Activated CD4-positive, alpha-beta T cell treated with anti-CD3 and anti-CD28 coated beads, Interleukin-2, amount 10 ng/mL, durations not matched to agents 24 days and 14 days (primary cell): ENCODE measurements at places on chromosomes 2 and 18. TPM values are rescaled to one million over a fixed set of nuclear protein-coding genes. Genes with fewer than 3 reads are reported as not detected.
A peak's percentile ranks its signal among the peaks of the same experiment; 100 is the strongest.

- H3K27me3 ChIP-seq: no peaks in the 10 kb centered on the region
- no peak overlapping the region for H3K4me3 ChIP-seq
- H3K27ac ChIP-seq: no peak overlapping the region
- no peaks in the 10 kb centered on the region for H3K36me3 ChIP-seq
- no peak for DNase-seq
Observed at GRCh38 chr18:48781163-48781987, 169.4 kb downstream of the SMAD7 start.

KCNF1 gene
- total RNA-seq: not detected in 2 replicates

DNA sequence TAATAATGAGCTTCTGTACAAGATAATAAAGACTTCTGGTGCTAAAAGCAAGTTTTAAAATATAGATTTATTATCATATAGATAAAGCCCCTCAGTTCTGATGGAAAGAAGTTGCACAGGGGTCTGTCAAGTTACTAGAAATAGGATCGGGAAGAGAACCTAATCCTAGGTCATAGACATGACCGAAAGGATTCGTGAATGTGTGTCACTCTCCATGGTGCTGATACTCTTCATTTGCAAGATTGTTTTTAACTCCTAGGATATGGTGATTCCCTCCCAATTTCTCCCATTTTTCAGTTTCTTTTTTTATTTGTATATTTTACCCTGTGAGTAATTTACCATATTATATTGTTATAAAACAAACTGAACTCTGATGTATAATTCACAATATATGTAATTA lies 58.9 kb upstream of the CTNNA2 start:
- H3K27ac ChIP-seq: no peak overlapping the region
- DNase-seq: no peak
- no peaks in the 10 kb centered on the region for H3K36me3 ChIP-seq
- H3K4me1 ChIP-seq: no peaks in the 10 kb centered on the region
- no peaks in the 10 kb centered on the region for H3K27me3 ChIP-seq
- no peak overlapping the region for H3K4me3 ChIP-seq

DNA sequence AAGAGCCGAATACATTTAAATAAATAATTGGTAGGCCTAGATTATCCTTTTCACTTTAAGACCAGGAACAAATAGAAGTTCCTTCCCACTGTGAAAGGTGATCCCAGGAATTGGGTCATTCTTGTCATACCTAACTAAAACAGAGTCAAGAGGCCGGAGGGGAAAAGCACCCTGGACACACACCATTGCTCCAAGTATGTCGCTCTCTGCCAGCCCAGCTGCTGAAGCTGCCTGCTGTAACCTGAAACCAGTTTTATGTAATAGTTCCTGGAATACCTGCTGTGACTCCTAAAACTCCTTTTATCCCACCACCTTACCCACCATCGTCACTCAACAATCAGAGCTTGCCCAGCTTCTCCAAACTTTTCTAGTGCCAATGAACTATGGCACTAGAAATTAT lies 217.1 kb downstream of the PTPRM start:
- H3K4me1 ChIP-seq: no peaks in the 10 kb centered on the region
- H3K36me3 ChIP-seq: no peaks in the 10 kb centered on the region
- no peak overlapping the region for H3K27ac ChIP-seq

- H3K27ac ChIP-seq: no peak overlapping the region
- peaks cover 20% of the 10 kb centered on the region for H3K27me3 ChIP-seq
- DNase-seq: no peak
- H3K36me3 ChIP-seq: no peaks in the 10 kb centered on the region
- H3K4me3 ChIP-seq: no peak overlapping the region
Observed at GRCh38 chr2:37489041-37489456, 144.6 kb downstream of the QPCT start.

DNA sequence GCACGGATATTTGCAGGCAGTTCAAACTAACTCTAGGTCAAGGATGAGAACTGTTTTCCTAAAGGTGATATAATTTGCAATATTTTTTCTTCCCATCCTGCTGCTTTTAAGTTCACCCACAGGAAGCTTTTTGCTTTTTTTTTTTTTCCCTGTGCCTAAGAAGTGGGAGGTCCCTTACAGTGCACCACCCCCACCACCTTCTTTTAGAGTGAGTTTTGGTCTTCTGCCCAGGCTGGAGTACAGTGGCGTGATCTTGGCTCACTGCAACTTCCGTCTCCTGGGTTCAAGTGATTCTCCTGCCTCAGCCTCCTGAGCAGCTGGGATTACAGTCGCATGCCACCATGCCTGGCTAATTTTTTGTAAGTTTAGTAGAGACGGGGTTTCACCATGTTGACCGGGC lies 82.5 kb downstream of the KCNS3 start:
- no peaks in the 10 kb centered on the region for H3K4me1 ChIP-seq
- H3K4me3 ChIP-seq: no peak overlapping the region
- no peaks in the 10 kb centered on the region for H3K36me3 ChIP-seq
- DNase-seq: no peak

DNA sequence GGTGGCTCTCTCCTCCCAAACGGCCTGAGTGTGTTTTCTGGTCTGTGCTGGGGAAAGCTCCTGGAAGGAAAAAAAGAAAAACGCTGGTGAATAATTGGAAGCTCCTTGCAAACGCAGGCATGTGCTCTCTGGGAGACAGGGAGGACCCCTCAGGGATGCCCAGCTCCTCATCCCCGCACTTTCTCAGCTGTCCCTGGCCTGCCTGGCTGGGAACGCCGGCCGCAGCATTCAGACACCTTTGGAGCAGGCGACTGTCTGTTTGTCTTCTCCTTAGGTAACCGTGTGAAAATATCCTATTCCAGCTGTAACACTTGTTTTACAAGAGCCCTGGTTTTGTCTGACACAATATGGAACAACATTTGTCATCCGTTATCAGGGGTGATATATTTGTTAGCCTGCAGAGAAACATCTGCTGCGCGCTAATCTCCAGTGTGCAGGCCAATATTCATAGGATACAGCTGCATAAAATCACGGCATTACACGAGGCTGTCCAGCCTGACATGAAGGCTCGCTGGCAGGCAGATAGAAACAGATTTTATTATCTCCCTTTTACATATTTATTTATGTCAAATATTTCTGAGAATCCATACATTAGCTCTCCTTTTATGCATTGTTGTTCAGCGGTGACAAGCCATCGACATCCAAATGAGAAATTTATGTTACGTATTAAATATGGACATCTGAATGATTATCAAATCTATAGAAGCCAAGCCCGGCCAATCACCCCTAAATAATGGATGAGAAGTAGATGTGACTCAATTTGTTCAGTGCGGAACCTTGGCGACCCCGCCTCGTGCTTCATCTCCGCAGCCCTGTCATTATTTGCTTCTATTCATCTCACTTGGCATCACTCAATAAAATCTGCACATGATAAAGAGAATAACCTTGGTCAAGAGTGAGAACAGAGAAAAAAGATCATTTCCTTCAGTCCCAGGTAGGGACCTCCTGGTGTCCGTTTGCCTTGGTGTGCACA lies 675.1 kb upstream of the SALL3 start:
- no peaks in the 10 kb centered on the region for H3K4me1 ChIP-seq
- DNase-seq: no peak
- no peak overlapping the region for H3K27ac ChIP-seq
- H3K4me3 ChIP-seq: no peak overlapping the region

DNA sequence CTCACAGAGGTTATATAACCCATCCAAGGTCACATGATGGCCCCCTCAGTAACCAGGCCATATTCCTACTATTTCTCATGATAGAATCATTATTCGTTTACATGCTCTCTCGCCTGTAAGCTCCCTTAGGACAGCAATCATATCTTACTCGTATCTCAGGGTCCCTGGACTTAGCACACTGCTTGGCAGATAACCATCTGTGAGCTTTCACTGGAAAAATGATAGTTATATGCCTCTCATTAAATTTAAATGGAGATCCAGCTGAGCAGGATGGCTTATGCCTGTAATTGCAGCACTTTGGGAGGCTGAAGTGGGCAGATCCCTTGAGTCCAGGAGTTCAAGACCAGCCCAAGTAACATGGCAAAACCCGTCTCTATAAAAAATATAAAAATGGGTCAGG lies 21.9 kb downstream of the KIF3C start:
- H3K4me3 ChIP-seq: no peak overlapping the region
- no peaks in the 10 kb centered on the region for H3K27me3 ChIP-seq
- no peaks in the 10 kb centered on the region for H3K36me3 ChIP-seq
- no peak overlapping the region for H3K27ac ChIP-seq

DNA sequence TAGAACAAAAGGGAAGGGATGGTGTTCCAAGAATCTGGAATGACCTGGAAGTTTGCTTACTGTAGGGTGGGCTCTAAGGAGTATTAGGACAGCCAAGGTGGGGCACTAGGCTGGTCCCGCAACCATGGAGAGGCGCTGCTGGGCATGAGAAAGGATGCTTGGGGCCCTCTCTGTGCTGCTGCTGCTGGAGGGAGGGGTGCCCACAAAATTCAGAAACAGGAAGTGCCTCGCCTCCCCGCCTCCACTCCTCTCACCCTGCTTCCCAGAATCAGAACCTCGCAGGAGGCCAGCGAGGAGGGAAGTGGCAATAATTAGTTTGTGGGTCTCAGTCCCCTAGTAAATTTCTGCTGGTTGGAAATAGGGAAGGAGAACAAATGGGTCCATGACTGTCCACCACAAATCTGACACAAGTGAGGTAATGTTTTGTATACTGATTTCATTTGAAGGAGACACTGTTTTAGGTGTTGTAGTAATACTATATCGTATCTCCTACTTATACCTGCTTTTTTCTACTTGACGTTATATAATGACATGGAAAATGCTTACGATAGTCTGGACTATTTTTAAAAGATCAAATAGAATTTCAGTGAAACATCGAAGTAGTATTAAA lies 7.9 kb upstream of the PDCL3 start:
- no peaks in the 10 kb centered on the region for H3K27me3 ChIP-seq
- peak overlapping the region; percentile 74 for H3K4me3 ChIP-seq
- H3K36me3 ChIP-seq: no peaks in the 10 kb centered on the region
- H3K4me1 ChIP-seq: peaks cover 20% of the 10 kb centered on the region
- peak; percentile 83 for DNase-seq

DNA sequence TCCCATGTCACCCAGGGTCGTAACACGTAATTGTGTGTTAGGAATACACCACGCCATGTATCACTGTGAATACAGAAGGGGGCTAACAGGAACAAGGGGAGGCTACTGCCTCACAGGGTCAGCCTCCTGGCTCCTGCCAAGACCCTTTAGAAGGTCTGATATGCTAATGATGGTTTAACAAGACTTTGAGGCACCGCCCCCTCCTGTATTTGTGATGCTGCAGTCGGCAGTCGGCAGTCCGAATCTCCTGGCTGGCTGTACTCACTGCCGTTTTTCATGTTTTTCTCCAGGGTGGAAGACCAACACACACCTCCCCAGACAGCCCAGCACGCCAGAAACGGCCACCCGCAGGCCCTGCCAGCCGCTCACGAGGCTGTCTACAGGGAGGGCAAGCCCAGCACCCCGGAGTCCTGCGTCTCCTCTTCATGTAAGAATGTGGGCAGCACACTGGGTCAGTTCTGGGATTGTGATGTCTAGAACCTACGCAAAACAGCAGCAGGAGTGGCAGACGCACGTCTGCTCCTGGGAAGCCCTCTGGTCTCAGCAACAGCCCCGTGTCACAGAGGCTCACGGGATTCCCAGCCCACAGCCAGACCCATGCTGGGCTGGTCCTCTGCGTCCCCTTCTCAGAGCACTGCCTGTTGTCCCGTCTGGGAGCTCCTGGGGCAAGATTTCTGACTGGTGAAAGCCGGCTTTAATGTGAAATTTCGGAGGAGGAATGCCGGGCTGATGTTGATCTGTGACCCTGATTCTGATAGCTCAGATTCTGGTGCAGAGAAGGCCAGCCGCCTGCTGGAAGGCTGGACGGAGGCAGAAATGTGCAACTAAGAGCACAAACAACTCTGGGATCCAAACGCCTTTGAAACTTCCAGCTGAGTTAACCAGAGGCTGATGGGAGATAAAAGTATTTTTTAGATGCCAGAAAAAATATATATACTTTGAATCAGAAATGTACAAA lies 39.7 kb upstream of the B3GNT7 start:
- no peak overlapping the region for H3K27ac ChIP-seq
- no peaks in the 10 kb centered on the region for H3K36me3 ChIP-seq

GRCh38 chr18:61333746-61334490 lies 688 bp downstream of the CDH20 start:
- H3K27me3 ChIP-seq: peaks cover 30% of the 10 kb centered on the region
- no peaks in the 10 kb centered on the region for H3K4me1 ChIP-seq
- no peaks in the 10 kb centered on the region for H3K36me3 ChIP-seq
- H3K4me3 ChIP-seq: no peak overlapping the region
- DNase-seq: no peak

LINC00305 gene
- total RNA-seq: not detected in 2 replicates

GRCh38 chr2:224162122-224162521 lies 123.0 kb upstream of the SERPINE2 start:
- H3K27ac ChIP-seq: no peak overlapping the region
- no peak overlapping the region for H3K4me3 ChIP-seq
- peaks cover 4% of the 10 kb centered on the region for H3K27me3 ChIP-seq
- DNase-seq: no peak
- peaks cover 5% of the 10 kb centered on the region for H3K4me1 ChIP-seq
- H3K36me3 ChIP-seq: no peaks in the 10 kb centered on the region

DNA sequence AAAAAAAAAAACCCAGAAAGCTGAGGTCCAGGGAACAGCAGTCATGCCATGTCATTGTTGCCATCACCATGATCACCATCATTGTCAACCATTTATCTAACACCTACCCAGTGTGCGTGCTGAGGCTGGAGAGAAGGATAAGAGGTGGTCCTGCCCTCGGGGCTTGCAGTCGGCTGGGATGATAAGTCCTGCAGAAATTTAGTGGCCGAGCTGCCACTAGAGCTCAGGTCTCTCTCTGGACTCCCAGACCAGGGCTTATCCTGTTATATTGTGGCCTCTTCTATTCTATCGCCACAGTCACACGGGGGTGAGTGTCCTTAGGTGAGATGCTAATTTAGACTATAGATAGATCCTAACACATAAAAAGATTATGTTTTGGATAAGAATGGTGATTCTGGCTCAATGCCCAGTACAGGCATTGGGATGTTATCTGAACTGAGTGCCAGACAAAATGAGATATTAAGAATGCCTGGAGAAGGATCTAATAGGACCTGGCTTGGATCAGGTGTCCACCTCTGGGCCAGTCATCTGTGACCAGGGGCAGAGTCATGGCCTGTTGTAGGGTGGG lies 43.2 kb upstream of the YWHAQ start:
- H3K4me1 ChIP-seq: no peaks in the 10 kb centered on the region
- H3K36me3 ChIP-seq: no peaks in the 10 kb centered on the region
- H3K4me3 ChIP-seq: no peak overlapping the region
- no peak overlapping the region for H3K27ac ChIP-seq
- H3K27me3 ChIP-seq: peaks cover 3% of the 10 kb centered on the region
